ENCODE measurements at places on chromosomes 6 and 20.

DNA sequence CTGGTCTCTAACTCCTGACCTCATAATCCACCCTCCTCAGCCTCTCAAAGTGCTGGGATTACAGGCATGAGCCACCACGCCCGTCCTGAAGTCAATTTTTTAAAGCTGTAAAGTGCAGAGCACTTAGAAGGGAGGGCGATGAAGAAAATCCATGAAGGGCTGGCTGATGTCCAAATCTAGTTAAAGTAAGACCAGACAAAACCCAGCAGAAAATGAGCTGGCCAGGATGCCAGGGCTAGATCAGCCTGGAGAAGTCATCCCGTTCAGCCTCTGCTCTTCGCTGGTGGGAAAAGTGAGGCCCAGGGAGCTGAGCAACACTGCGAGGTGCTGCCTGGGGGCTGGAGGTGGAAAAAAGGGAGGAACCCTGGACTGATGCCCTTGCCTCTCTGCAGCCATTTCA lies 3.1 kb downstream of the BPIFB4 start:
- DNase-seq = no peak

- DNase-seq = no peak
These were observed 98.1 kb upstream of the COL21A1 start for GRCh38 chr6:56345376-56345995.

DNA sequence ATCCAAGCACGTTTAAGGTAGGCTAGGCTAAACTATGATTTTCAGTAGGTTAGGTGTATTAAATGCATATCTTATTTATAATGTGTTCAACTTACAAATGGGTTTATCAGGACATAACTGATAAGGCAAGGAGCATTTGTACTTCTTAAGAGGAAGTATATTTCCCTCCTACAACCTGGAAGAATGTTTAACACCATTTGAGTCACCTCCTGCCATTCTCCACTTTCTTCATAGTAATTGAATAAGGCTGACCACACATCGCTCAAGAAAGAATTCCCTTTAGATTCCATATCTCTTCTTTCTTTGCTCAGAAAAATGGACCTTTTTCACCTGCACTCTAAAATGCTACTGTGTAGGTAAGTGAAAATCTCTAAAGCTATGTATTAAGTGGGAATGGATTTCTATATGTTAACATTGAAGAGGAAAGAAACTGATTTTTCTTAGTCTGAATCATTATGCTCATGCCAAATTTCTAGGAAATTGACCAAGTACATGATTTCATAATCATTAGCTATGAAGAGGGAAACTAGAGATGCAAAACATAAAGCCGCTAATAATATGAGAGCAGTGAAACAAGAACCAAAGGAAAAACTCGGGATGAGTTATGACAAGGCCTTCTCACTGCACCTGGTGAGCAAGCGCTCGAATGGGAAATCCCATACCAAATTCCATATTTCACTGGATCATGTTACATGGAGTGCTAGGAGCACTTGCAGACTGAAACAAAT lies 210.4 kb downstream of the ALDH8A1 start:
- DNase-seq = peak; percentile 77

- no peak for DNase-seq
These were observed 5.3 kb upstream of the STX11 start for GRCh38 chr6:144144996-144145395.

GRCh38 chr6:116352515-116353471 lies 18.0 kb upstream of the DSE start:
- peak; percentile 57 for DNase-seq

Measured in muscle of leg (tissue), 16 donors.